Thoracic aorta (tissue), 2 donors: ENCODE measurements at places on chromosomes 7 and 10.
A peak's percentile ranks its signal among the peaks of the same experiment; 100 is the strongest.

DNA sequence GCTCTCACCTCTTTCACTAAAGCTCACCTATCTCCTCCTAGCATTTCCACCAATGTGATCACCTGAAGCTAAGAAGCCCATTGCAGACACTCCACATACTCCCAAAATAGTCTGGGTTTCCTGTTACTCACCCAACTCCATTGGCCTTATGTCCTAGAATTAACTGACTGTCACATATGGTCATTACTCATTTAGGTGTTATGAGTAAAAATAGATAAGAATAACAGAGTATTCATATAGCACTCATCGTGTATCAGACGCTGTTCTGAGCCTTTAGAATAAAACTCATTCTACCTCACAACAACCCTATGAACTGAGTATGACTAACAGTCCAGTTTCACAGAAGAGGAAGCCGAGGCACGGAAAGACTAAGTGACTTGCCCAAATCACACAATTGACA lies 174.2 kb upstream of the NPVF start:
- DNase-seq, result no peak

- DNase-seq, result no peak
Measured at GRCh38 chr10:104120512-104120902, 1.5 kb upstream of the SFR1 start.

- no peak for DNase-seq
Measured at GRCh38 chr7:66036382-66036781, 39.2 kb upstream of the ASL start.

- DNase-seq, result no peak
Measured at GRCh38 chr10:70221030-70221429, 12.2 kb downstream of the PPA1 start.

DNA sequence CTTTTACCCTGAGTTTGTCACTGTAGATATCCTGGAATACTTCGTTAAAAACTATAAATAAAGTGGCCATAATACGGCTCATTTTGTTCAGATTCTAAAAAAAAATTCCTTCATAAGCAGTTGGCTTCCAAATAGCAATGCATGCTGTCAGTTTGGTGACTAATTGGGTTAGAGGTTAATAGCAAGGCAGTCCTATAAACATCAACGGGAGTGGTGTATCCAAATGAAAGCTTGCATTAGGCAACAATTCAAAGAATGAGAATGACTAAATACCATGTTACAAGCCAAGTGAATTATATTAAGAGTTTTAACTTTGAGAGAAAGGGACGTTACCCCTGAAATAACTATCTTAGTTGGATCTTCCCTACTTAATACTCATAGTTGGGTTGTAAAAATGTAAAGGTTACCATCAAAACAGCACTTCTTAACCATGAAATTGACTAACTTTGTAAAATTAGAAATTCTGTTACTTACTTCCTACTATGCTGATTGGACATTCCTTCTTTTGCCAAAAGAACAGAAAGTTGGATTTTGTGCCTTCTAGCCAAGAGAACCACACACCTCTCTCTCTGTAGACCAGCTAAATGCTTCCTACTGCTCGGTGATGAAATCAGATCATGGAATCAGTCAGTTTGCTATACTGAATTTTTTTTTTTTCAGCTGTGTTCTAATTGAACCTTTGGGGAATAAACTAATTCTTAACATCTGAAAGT lies 98.0 kb downstream of the KAT6B start:
- no peak for DNase-seq

DNA sequence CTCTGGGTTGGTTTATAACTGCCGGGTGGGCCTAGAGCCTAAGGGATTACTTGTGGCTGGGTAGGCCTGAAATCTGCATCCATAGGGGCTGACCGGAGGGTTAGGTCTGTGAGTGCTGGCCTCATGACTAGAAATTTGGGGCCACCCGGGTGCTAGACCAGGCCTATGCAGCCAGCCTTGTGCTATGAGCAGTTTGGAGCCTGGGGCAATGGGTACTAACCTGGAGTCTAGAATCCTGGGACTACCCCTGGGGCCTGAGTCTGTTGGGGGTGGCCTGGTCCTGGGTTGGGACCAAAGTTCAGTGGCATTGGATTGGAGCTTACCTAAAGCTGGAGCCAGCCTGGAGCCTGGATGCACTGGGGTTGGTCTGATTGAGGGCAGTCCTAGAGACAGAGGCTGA lies 995.2 kb downstream of the ANKRD7 start:
- DNase-seq, result no peak

- DNase-seq, result no peak
Measured at GRCh38 chr7:154886591-154886990, 116.3 kb downstream of the PAXIP1 start.

- no peak for DNase-seq
Measured at GRCh38 chr7:157153260-157153659, 14.5 kb downstream of the UBE3C start.

GRCh38 chr10:97334370-97335175 lies at the start of gene FRAT2:
FRAT2 (minus strand) TSS chr10:97334729; CDS start chr10:97334572, 157 bp downstream.
- peak; percentile 58 for DNase-seq

GRCh38 chr7:149732111-149732561 lies 41.3 kb downstream of the ZNF467 start:
- no peak for DNase-seq

DNA sequence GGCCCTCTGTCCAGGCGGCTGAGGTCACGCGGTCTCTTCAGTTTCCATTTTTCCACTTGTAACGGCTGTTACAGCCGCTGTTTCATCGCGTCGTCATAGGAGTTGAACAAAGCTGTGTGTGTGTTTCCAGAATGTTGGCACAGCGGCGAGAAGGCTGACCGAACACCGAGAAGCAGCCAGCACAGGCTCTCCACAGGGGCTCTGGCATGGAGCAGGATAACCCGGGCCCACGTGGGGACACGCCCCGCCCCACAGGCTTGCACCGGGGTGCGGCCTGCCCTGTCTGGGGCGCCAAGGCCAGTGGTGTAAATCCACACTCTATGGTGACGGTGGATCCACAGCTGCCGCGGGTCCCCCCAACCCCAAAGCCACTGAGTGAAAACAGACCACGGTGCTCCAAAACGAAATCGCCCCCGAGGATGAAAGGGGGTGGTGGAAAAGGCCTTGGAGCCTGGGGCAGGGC lies 448.2 kb downstream of the DNAJB6 start:
- DNase-seq, result no peak

- no peak for DNase-seq
Measured at GRCh38 chr7:117225536-117225935, 97.3 kb downstream of the WNT2 start.

DNA sequence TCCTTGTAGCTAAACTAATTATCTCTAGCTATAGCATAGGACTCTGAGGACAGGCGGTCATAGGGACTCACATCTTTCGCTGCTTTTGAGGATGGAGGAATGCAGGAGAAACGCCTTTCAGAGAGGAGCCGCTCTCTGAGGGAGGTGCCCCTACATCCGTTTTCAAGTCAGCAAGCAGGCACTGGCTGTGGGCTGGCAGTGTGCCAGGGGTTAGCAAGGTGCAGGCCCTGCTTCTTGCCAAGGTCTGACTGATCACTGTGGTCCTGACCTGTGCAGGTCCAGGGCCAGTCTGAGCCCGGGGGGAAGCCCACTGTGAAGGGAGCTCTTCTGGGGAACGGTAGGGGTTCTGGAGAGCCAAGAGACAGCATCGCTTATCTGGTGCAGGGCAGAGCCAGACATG lies 89.4 kb downstream of the SH3PXD2A start:
- no peak for DNase-seq

- no peak for DNase-seq
Measured at GRCh38 chr7:30133736-30134610, 813 bp upstream of the MTURN start.

GRCh38 chr10:69580435-69580834 lies 7.2 kb upstream of the NEUROG3 start:
- DNase-seq, result no peak

DNA sequence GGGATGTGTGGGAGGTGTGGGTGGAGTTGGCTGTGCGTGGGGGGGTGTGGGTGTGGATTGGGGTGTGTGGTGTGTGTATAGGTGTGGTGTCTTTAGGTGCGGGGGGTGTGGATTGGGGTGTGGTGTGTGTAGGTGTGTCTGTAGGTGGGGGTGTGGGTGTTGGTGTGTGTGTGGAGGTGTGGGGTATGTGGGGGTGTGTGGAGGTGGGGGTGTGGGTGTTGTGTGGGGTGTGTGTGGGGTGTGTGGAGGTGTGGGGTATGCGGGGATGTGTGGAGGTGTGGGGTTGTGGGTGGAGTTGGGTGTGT lies 33.9 kb downstream of the SPDYE17 start:
- no peak for DNase-seq

DNA sequence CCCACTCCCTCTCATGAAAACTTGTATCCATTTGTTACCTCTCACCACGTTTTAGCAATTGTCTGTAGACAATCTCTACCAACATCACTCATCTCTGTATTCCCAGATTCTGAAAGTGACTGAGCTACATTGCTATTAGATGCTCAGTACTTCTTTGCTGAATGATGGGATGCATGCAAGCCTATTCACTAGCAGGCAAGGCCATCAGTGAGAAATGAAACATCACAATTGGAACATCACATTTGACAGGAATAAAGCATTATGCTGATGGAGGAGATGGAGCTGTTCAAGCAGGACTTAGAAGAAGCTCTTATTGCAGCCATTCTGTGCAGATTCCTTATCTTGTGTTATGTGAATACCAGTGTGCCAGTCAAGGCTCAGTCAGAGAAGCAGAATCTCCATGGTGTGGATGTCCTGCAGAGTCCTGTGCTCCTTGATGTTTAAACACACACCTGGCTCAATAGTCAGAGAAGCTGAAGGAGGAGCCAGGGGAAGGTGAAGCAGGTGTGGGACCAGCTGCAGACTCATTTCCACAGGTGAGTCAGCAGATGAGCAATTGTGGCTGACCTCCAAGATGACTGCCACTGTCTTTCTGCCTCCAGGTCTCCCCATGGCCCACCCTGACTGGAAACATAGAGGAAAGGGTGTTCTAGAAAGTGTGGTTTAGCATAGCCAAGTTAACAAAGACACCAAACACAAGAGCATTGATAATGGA lies 965.5 kb downstream of the GRID1 start:
- DNase-seq, result no peak

GRCh38 chr10:126758867-126759266 lies 88.4 kb upstream of the C10orf90 start:
- no peak for DNase-seq

DNA sequence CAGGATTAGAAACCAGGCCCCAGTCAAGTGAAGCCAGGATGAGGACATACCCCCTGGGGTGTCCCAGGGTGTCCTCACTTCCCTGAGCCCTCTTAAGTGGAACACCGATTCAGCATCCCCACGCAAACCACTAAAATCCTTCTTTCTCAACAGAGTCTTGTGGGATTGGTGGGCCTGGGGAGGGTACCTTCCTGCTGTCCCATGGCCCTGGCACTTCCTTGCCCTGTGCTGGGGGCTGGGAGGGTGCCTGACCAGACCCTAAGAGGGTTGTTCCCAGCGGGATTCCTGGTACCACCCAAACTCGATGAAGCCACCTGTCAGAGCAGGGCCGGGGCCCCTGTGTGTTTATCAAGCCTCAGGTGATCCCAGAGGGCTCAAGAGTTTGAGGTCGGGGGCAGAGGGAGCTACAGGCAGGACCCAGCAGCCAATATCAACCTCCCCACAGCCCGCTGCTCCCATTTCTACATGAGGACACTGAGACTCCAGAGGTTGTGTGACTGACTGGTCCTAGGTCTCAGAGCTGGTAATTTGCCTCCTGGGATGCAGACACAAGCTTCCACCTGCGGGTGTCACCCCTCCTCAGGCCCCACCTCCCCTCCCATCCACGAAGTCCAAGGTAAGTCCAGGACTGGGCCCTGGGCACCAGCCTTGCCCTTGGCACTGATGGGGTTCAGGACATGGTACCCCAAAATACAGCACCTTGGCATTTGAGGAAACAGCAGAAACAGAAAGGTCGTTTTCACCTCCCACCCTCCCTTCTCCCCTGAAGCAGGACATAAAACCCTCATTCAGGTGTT lies 31.4 kb downstream of the OAT start:
- DNase-seq, result no peak

DNA sequence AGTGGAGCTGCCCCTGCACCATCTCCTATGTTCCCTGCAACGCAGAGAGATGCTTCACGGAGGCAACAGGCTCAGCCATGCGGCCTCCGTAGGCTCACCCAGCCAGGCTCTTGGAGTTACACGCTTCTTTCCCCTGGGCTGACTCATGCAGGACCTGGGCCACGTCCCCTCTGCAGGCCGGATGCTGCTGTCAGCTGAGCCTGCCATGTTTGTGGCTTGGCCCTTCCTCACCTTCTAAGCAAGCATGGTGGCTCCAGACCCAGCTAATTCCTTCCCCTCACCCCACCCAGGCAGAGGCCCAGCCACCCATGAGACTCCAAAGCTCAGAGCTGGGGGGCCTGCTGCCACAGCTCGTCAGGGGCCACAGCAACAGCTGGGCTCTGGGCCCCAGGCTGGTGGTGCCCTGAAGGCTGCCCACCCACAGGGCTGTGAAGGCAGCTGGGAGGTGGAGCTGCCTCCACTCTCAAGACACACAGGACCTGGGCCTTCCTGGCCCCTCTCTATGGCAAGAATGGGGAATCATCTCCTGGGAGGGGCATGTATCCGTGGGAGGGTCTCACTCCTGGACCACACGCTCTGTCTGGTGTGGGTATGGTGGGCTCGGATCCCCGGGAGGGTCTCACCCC lies 219.6 kb downstream of the ELFN1 start:
- no peak for DNase-seq

- no peak for DNase-seq
Measured at GRCh38 chr10:58618158-58618676, 105.5 kb downstream of the BICC1 start.

DNA sequence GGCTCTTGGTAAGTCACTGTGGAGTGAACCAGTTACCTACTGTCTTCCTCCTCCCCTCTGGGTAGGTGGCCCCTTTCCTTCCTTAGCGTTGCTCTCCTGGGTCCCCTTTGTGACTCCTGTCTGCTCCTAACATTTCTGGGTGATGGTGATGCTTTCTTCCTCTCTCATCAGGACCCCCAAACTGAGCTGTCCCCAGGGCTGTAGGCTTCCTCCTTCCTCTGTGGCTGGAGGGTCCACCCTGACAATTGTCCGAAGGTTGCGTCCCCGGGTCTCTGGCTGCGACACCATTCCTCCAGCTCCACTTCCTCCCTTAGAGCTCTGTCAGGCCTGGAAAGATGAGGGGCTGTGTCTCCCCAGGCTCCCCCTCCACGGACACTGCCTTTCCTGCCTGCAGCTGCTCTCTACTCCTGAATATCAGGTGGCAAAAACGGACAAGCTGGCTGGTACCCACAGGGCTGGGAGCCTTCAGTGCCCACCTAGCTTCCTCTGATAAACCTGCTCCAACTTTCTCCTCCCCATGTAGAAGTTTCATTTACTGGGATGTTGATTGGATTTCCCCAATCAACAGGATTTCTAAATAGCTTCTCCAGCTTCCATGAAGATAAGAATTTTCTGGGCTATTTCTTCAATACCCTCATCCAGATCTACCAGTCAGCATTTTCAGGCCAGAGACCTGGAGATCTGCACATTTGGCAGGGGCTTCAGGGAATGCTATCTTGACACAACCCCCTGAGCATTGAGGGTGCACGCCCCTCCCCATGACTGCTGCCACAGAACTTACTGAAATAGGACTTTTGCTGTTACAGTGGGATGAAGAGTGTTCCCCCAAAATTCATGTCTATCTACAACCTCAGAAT lies 506.5 kb downstream of the TCERG1L start:
- DNase-seq, result no peak
